Glutamatergic neuron (in vitro differentiated cells): ENCODE measurements at places on chromosomes 5 and 9.
A peak's percentile ranks its signal among the peaks of the same experiment; 100 is the strongest.

- no peak for DNase-seq
Measured at GRCh38 chr9:122251351-122251750, 13.3 kb downstream of the RBM18 start.

DNA sequence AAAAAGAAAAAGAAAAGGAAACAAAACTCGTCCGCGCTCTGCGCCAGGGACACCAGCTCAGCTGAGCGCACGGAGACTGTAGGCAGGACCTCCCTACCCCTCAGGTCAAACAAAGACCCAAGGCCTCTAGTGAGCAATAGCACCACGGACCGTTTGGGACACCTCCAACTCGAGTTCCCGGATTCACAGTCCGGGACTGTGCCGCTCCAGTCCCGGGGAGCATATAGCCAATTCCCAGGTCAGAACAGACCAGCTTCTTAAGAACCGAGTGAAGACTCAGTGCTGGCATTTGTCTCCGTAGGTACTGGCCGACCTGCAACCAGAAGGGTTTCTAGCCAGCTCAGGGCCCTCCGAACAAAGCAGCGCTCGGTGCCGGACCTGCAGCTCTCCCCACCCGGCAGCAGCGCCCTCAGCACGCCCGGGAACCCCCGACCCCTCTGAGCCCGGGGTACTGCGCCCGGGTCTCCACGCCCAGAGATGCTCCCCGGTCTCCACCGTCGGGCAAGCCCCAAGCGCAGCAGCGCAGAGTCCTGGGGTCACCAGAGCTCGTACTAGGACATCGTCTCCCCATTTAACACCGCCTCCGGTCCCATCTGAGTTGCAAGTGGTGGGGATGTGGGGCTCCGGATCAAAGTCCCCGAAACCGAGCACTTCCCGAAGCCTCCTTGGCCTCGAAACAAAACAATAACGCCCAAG, 591 bp downstream of the ABCA1 start:
- DNase-seq, result peak; percentile 32

GRCh38 chr5:111755942-111756381, 1.0 kb downstream of the NREP start:
- no peak for DNase-seq

- DNase-seq, result peak; percentile 52
Measured at GRCh38 chr5:154972476-154973080, 31.7 kb downstream of the MRPL22 start.

DNA sequence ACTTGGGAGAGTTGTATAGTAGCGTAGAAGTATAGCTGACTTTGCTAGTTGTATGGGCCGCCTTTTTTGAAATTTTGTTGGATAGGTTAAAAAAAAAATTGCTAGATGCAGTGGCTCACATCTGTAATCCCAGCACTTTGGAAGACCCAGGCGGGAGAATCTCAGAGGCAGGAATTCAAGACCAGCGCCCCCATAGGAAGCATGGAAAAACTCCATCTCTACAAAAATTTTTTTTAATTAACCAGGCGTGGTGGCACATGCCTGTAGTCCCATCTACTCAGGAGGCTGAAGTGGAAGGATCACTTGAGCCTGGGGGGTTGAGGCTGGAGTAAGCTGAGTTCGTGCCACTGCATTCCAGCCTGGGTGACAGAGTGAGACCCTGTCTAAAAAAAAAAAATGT, 59.2 kb downstream of the SMC5 start:
- no peak for DNase-seq

DNA sequence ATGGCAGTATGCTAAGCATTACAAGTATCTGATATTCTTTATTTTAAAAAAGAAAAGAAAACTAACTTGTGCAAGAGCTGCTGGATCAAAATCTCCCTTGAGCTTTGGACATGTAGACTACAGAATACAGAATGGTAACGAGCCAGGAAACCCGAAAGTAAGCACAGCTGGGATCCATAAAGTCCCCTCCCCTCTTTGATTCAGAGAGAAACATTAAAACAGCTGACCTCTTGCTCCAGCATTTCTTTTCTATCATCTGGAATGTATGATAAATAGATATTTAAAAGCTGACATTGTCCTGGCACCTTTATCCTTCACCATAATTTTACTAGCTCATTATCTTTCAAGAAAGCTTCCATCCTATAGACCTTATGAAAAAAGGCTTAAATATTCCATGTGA, 28.2 kb upstream of the LPAR1 start:
- DNase-seq, result no peak

- DNase-seq, result no peak
Measured at GRCh38 chr5:84634256-84634655, 249.6 kb upstream of the EDIL3 start.

GRCh38 chr5:57692582-57693487, 210.2 kb upstream of the ACTBL2 start:
- peak; percentile 21 for DNase-seq

GRCh38 chr9:108053555-108054061, 564.0 kb upstream of the KLF4 start:
- DNase-seq, result peak; percentile 18

- no peak for DNase-seq
Measured at GRCh38 chr5:160720822-160721221, 131.2 kb downstream of the ATP10B start.

DNA sequence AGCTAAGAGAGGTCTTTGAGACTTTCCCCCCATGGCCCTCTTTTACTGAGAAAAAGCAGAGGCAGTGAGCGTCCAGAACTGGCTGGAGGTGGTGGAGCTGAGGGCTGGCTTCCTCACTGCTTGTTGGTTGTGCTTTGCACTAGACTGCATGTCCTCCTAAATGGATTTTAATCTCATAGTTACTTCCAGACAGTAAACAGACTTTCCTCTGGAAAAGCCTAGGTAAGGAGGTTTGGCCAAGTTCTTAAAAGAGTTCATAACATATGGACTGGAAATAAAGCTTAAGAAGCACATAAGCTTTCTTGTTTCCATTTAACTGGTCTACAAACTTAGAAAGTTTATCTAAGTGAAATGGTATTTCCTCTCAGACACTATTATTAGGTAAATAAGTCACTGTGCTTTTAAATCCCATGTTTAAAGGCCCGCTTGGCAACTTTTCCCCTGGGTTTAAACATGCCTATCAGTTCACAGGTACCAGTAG, 2.0 kb downstream of the ASPN start:
- DNase-seq, result no peak

- no peak for DNase-seq
Measured at GRCh38 chr9:512555-513272, 298.0 kb downstream of the DOCK8 start.

- peak; percentile 62 for DNase-seq
Measured at GRCh38 chr5:130141659-130142320, 237.5 kb downstream of the CHSY3 start.

- no peak for DNase-seq
Measured at GRCh38 chr9:4081956-4082355, 217.9 kb downstream of the GLIS3 start.

- no peak for DNase-seq
Measured at GRCh38 chr9:135410421-135410820, 69.2 kb upstream of the PPP1R26 start.

DNA sequence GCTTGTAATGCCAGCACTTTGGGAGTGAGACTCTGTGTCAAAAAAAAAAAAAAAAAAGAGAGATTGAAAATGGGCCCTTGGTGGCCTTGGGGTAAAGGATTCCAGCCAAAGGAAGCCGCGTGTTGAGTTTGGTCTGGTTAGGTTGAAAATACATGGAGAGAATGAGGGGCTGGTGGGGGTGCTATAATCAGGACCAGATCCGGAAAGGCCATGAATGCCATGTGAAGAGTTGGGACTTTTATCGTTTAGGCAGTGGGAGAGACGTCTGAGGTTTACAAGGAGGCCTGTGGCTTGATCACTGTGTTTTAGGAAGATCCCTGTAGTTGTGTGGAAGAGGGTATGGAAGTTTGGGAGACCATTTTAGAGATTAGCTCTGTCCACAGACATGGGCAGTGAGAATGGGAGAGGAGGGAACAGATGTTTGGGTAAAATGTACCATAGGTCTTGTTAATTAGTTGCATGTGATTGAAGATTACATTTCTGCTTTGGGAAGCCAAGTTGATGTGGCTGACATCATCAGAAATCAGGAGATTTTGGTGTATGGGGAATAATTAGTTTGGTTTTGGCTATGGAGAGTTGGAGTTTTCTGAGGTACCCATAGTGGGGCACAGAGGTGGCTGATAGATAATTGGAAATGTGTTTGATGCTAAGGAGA, 3.5 kb downstream of the MSANTD3 start:
- no peak for DNase-seq

- DNase-seq, result no peak
Measured at GRCh38 chr9:13027879-13028278, 251.6 kb downstream of the MPDZ start.

GRCh38 chr5:96235008-96235910, 197.8 kb downstream of the PCSK1 start:
- DNase-seq, result no peak

DNA sequence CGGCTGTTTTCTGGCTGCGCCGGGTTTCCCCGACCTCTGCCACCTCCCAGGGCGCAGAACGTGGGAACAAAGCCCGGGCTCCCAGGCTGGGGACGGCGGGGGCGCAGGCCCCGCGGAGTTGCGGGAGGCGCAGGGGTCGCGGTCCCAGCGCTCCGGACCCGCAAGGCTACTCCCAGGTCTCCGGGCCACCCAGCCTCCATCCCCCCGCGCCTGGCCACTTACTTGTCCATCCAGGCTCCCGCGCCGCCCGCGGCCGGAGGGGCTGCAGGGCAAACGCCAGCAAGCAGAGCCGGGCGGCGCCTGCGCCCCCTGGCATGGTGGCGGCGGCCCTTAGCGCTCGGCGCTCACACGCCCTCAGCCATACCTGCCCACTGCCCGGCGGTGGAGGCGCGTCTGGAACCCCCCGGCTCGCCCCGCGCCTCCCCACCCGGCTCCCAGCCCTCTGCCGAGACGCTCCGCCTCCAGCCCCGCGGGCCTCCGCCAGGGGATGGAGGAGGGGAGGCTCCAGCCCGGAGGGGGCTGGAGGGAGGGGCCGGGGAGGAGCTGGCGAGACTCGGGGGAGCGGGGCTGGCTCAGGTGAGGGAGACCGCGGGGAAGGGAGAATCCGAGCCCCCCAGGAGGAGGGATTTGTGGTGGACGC, at the start of gene ADAM19:
ADAM19 (minus strand) TSS at position 395 of the 640 bp plus-strand sequence; CDS start at position 316, 79 bp downstream.
- DNase-seq, result peak; percentile 82

DNA sequence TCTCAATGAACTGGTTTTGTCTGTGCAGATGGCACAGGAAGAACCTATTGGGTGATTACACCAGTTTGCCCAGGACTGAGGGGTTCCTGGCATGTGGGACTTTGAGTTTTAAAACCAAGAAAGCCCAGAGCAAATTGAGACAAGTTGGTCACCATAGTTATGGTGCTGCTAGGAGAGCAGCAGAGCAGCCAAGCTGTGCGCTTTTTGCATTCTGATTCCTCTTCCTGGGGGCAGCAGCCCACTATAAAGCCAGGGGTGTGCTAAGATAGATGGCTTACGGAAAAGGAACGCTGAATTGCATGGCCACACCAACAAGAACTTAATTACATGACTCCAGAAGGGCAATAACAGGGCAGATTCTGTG, 49.7 kb downstream of the TIMD4 start:
- DNase-seq, result no peak

- DNase-seq, result no peak
Measured at GRCh38 chr9:83061990-83062650, 822 bp downstream of the RASEF start.

DNA sequence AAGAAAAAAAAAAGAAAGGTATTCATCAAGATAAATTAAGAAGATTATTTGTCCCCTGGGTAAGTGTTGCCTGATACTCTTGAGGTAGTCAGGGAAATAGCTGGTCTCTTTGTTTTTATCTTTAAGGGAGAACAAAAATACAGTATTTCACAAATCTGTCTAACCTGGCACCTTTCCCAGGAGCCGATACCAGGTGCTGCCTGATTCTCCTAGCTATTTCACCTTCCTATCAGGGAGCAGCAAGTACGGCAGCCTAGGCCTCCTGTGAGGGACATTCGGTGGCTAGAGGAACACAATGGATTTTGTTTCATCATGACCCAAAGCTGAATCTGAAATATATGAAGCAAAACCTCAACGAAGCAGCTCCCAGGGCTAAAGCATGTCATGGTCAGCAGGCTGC, 86.0 kb downstream of the TARS1 start:
- no peak for DNase-seq

- no peak for DNase-seq
Measured at GRCh38 chr9:114757395-114757794, 48.4 kb downstream of the TNFSF15 start.

DNA sequence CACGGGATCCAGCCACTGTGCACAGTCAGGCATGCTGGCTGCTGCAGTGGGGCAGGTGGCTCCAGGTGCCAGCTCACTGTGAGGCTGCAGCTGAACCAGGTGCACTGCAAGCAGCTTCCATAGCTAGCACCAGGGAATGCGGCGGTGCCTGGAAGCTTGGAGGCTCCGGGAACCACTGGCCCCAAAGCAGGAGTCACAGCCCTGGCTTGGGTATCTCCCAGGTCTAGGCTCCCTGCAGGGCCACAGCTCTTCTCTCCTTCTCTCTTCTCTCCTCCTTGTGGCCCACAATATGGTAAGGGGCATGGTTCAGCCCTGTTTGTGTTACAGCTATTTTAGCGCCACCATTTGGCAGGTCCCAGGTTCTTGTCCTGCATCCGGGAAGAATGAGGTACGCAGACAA, 6.7 kb upstream of the MTMR12 start:
- DNase-seq, result no peak

DNA sequence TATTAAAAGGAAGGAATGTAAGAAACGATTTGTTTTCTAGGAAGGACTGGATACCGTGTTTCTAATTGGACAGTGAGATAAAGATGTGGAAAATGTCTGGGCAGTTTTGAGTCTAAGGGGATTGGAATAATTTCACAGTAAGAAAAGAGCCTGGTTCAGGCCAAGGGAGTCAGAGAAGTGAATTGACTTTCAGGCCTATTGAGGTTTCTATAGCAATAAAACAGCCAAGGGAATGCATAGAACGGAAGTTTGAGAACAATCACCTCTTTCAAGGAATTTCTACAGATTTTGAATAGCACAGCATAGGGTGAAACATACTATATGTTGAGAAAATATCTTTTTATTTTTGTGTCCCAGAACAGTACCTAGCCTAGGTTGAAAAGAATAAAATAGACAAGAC, 271.6 kb upstream of the TRPM3 start:
- no peak for DNase-seq
